ENCODE measurements at places on chromosomes 5 and 9.

GRCh38 chr9:124522121-124523098 is 15.2 kb upstream of the NR5A1 start:
- no peak overlapping the region for H3K4me3 ChIP-seq
- H3K27me3 ChIP-seq, result no peaks in the 10 kb centered on the region
- H3K27ac ChIP-seq, result no peak overlapping the region

GRCh38 chr5:109584986-109585599 is 104.6 kb upstream of the MAN2A1 start:
- no peaks in the 10 kb centered on the region for H3K4me1 ChIP-seq
- H3K36me3 ChIP-seq, result no peaks in the 10 kb centered on the region
- H3K27ac ChIP-seq, result no peak overlapping the region

- no peak for DNase-seq
- H3K4me3 ChIP-seq, result no peak overlapping the region
- H3K36me3 ChIP-seq, result no peaks in the 10 kb centered on the region
- H3K27me3 ChIP-seq, result no peaks in the 10 kb centered on the region
- no peak overlapping the region for H3K27ac ChIP-seq
- no peaks in the 10 kb centered on the region for H3K4me1 ChIP-seq
Measured at GRCh38 chr5:133122711-133123110, 70.9 kb downstream of the HSPA4 start.

GRCh38 chr5:28523888-28524635 is 1485.7 kb upstream of the CDH9 start:
- H3K27me3 ChIP-seq, result no peaks in the 10 kb centered on the region
- H3K27ac ChIP-seq, result no peak overlapping the region
- H3K36me3 ChIP-seq, result no peaks in the 10 kb centered on the region
- no peaks in the 10 kb centered on the region for H3K4me1 ChIP-seq

DNA sequence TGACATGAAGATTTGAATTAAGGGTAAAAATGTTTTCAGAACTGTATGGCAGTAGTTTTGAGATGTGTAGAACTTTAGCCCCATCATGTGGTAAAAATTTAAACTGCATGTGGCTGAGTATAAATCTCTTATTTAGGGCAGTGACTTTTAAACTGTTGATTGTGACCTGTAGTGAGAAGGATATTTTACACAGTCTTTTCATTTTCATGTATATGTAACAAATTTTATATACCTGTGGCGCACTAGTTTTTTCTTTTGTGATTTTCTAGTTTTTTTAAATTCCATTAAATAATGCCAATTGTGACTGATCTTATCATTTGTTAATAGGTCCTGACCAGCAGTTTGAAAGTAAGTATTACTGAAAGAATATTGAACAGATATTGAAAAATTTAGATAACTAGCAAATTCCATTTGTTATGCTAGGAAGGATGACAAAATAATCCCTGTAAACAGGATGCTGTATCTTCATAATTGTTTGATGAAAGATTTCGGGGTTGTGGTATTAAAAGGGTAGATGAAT is 47.2 kb downstream of the GPBP1 start:
- H3K4me1 ChIP-seq, result no peaks in the 10 kb centered on the region
- no peaks in the 10 kb centered on the region for H3K27me3 ChIP-seq
- H3K36me3 ChIP-seq, result no peaks in the 10 kb centered on the region

DNA sequence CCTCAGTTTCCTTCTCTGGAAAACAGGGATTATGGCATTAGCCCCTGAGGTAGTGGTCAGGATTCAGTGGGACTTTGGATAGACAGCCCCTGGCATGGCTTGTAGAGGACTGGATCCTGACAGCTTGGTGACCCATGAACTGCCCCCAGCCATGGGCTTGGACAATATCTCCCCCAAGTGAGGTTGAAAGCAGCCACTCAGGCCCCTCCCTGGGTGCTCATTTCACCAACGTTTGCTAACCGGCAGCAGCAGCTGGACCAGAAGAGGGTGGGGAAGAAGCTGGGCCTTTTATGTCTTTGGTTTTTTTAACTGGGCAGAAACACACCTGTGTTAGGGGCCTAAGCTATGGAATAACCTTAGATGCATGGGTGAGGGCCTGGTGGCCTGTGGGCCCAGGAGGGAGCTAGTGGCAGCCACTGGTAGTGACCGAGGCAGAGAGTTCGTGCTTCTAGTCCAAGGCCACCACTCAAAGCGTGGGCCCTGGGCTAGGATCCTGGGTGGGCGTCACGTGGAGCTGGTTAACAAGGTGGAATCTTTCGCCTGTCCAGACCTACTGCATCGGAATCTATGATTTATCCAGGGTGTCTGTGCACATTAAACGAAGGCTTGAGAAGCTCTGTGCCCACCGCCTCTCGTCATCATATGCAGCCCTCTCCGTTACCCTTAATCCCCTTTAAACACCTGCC is 1.9 kb downstream of the SLC2A8 start:
- no peak overlapping the region for H3K27ac ChIP-seq
- H3K4me1 ChIP-seq, result peaks cover 5% of the 10 kb centered on the region
- DNase-seq, result no peak
- no peaks in the 10 kb centered on the region for H3K27me3 ChIP-seq

- H3K27ac ChIP-seq, result no peak overlapping the region
- DNase-seq, result no peak
- H3K36me3 ChIP-seq, result no peaks in the 10 kb centered on the region
- H3K4me3 ChIP-seq, result no peak overlapping the region
- no peaks in the 10 kb centered on the region for H3K27me3 ChIP-seq
- peaks cover 2% of the 10 kb centered on the region for H3K4me1 ChIP-seq
Measured at GRCh38 chr5:150219142-150219541, 29.3 kb downstream of the SLC6A7 start.

DNA sequence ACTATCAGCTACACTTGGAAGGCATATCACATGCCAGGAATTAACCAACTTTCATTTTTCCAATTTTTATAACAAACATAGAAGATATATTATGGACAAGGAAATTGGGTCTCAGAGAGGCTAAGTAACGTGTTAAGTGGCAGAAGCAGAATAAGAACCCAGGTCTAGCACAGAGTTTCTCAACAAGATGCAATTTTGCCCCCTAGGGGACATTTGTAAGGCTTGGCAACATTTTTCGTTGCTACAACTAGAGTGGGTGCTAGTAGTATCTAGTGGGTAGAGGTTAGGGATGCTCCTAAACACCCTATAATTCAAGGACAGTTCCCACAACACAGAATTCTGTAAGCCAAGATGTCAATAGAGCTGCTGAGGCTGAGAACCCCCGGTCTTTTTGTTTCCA is 180.6 kb downstream of the SNCAIP start:
- no peak overlapping the region for H3K4me3 ChIP-seq
- H3K27ac ChIP-seq, result no peak overlapping the region
- no peaks in the 10 kb centered on the region for H3K27me3 ChIP-seq
- DNase-seq, result no peak
- H3K4me1 ChIP-seq, result peaks cover under 1% of the 10 kb centered on the region

Data from ovary (tissue), 10 donors.